ENCODE measurements at places on chromosomes 1 and 21.

- DNase-seq = no peak
Measured at GRCh38 chr1:20551945-20552727, at the start of gene FAM43B. FAM43B (plus strand) TSS chr1:20552573; CDS start chr1:20552974, 401 bp downstream.

DNA sequence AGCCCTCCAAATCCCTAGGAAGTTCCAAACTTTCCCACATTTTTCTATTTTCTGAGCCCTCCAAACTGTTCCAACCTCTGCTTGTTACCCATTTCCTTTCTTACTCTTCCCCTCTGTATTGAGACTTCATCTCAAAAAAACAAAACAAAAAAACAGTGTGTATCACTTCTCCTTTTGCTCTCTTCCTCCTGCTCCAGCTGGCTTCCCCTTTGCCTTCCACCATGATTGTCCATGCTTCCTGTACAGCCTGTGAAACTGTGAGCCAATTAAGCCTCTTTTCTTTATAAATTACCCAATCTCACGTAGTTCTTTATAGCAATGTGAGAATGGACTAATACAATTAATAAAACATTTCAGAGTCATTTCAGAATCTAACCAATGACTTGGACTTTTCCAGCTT is 69.6 kb upstream of the KRTAP19-8 start:
- no peak for DNase-seq

- DNase-seq = no peak
Measured at GRCh38 chr1:2990376-2991115, 30.7 kb upstream of the ACTRT2 start.

GRCh38 chr1:150578272-150579109 is 919 bp downstream of the MCL1 start:
- peak; percentile 88 for DNase-seq

DNA sequence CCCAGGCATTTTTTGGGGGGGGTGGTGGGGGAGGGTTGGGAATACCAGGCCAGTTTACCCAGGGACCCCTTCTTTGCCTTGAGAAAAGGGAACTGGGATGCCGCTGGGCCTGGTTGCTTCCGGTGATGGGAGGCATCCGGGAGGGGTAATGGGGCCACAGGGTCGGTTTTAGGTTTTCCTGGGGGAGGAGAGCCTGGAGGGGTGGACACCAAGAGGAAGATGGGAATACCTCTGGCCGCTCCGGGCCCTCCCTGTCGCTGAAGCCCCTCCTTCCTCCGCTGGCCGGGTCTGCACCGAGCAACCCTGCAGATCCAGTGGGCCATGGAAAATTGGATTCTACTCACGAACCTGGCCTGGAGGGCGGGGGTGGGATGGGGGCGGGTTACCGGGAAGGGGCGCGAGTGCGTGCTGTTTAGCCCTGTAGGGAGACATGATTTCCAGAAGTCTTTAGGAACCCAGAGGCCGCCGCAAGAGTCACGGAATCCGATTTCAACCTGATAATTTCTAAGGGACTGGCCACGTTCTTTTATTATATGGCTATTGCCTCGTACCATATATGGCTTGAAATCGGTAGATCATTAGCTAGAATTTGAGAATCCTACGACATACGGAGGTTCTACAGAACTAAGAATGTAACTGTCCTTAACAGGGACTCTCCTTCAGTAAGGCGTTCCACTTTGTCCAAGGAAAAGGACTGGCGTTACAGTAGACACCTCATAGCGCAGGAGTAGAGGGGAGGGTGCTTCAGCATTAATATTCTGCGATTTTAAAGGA is 749 bp downstream of the AKIRIN1 start:
- DNase-seq = no peak

GRCh38 chr1:222653178-222653827 is 35.4 kb downstream of the MIA3 start:
- no peak for DNase-seq

GRCh38 chr21:28537371-28538079 is 455.2 kb downstream of the LTN1 start:
- no peak for DNase-seq

DNA sequence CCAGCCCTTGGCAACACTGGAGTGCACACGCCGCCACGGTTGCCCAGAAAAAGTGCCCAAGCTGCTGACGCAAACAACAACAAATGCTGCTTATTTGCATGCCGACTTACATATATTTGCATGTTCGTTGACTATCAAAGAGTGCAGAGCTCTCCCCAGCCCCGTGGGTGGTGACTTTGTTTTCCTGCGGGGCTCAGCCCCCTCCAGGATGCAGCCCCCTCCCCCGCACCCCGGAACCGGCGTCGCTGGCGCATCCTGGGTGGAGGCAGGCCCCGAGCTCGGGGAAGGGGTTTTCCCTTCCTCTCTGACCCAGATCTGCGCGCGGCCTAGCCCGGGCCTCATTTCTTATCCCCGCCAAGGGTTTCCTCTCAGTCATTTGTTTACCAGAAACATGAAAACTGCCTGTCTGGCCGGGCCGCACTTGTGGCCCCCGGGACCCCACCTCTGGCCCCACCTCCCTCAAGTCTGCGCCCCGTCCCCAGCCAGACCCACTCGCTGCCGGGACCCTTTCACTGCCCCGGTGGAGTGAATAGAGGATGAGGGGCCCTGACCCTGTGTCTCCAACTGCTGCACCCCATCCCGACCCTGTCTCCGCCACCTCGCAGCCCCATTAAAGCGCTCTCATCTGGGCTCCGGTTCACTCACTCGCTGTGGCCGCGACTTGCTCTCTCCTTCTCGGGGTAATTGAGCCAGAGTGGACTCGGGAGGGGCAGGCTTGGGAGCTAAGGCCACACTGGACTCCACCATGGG is 5.5 kb downstream of the TNFRSF25 start:
- no peak for DNase-seq

- DNase-seq = peak; percentile 20
Measured at GRCh38 chr1:202376247-202376646, 27.7 kb downstream of the PPP1R12B start.

GRCh38 chr1:105172788-105173187 is 1423.1 kb downstream of the AMY1C start:
- no peak for DNase-seq

DNA sequence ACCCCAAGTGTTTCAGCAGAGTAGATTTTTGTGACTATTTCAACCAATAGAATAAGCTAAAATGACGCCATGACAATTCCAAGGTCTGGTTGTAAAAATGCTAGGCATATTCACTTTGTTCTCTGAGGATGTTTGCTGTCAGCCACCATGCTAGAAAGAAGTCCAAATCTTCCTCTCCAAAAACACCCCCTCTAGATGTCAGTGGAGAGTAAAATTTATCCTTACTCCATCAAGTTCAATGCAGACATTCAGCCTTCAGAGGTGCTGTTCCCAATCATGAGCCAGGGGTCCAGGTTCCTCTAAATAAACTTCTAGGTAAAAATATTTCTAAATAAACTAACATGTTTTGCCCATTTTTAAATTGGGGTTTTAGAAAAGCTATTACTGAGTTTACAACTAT is 395.4 kb upstream of the ADAMTS5 start:
- no peak for DNase-seq

DNA sequence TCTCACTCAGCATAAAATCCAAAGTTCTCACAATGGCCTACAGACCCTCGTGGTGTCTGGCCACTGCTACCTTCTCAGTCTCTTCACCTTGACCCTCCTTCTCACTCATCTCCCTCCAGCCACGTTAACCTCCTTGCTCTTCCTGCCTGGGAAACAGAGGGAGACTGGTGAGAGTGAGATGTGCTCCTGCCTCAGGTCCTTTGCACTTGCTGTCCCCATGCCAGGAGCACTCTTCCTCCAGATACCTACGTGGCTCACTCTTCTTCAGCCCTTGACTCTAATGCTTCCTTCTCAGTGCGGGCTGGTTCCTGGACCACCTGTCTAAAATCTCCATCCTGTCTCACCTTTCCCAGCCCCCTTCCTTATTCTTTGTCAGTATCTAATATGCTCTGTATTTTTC is 24.7 kb downstream of the TRIM62 start:
- DNase-seq = no peak

- no peak for DNase-seq
Measured at GRCh38 chr1:209618756-209619420, 33.3 kb downstream of the LAMB3 start.

DNA sequence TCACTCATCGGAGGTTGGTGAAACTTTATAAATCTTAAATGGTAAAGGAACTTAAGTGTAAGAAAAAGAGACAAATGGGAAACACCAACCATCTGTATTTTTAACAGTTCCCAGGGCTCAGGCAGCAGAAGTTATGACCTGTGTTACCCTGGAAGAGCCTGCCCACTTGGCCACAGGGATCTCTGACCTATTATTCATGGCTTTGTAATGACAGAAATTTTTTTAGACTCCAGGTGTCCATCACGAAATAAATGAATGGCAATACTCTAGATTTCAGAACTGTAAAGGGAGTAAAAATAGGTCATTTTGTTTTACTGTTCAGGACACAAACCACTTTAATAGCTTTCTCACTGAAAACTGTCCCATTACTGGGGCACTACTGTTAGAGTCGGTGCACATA is 389.8 kb downstream of the VAV3 start:
- DNase-seq = no peak

GRCh38 chr21:32056791-32057190 is 184.0 kb downstream of the HUNK start:
- no peak for DNase-seq

- peak; percentile 35 for DNase-seq
Measured at GRCh38 chr1:215710036-215710898, 143.2 kb downstream of the KCTD3 start.

GRCh38 chr1:209265301-209265700 is 318.2 kb upstream of the CAMK1G start:
- DNase-seq = no peak

GRCh38 chr1:3277011-3277471 is 177.4 kb upstream of the ARHGEF16 start:
- no peak for DNase-seq

GRCh38 chr1:194734970-194735369 is 1548.6 kb upstream of the B3GALT2 start:
- DNase-seq = no peak

- no peak for DNase-seq
Measured at GRCh38 chr1:14585728-14586127, 12.8 kb upstream of the KAZN start.

DNA sequence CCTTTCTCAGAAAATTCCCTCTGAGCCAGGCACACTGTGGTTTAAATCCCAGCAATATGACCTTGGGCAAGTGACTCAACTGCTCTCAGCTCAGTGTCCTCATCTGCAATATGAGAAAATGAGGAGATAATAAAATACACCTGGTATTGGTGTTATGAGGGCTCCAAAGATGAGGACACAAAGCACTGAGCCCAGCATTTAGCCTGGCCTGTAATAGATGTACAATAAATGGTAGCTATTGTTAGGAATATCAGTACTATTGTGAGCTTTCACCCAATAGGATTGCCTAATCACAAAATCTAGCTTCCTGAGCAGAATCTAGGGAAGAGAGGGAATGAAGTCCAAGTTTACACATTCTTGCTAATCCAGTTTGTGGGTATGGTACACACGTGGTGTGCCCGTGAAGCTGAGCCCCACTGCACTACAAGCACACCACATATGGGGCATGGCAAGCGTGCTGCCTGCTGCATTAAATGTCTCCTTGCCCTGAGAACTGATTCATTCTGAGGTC is 24.3 kb upstream of the SLC30A1 start:
- no peak for DNase-seq

DNA sequence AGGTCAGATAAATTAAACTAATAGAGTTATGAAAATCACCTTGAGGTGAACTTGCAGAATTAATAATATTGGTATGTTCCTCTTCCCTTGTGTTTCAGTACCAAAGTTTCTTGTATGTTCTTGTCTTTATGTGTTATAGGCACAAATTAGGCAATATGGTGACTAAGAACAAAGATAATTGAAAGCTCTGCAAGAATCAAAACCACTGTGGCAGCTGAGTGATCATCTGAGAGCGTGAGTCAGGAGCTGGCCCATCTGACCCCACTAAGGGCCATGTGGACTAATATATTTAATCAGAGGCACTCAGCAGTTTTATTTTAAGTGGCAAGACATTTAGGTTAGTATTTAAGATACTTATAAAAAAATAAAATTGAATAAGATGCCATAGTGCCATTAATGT is 12.8 kb upstream of the CASQ2 start:
- DNase-seq = peak; percentile 61

DNA sequence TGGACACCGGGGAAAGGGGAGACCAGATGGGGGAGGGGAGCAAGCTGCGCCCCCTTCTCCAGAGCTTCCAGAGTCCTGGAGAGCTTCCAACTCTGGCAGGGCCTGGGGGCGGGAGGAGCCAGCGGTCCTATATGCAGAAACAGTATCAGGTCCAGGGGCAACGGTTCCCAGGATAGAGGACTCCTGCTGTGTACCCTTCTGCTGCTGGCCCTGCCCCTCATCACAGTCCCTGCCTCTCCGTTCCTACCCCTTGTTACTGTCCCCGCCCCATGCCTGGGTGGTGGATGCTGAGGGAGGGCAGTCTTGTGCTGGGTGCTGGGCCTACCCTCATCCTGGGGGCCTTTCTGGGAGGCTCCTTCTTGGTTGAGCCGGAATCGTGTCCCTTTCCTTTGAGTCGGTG is 19.2 kb upstream of the PEX10 start:
- DNase-seq = no peak

- no peak for DNase-seq
Measured at GRCh38 chr1:15525050-15526020, 1.3 kb upstream of the DNAJC16 start.

GRCh38 chr1:157597959-157598667 is at the start of gene FCRL4:
FCRL4 (minus strand) TSS chr1:157598085; CDS start chr1:157597944, 141 bp downstream.
- DNase-seq = no peak

- DNase-seq = peak; percentile 27
Measured at GRCh38 chr1:150061632-150062101, 5.9 kb upstream of the VPS45 start.

DNA sequence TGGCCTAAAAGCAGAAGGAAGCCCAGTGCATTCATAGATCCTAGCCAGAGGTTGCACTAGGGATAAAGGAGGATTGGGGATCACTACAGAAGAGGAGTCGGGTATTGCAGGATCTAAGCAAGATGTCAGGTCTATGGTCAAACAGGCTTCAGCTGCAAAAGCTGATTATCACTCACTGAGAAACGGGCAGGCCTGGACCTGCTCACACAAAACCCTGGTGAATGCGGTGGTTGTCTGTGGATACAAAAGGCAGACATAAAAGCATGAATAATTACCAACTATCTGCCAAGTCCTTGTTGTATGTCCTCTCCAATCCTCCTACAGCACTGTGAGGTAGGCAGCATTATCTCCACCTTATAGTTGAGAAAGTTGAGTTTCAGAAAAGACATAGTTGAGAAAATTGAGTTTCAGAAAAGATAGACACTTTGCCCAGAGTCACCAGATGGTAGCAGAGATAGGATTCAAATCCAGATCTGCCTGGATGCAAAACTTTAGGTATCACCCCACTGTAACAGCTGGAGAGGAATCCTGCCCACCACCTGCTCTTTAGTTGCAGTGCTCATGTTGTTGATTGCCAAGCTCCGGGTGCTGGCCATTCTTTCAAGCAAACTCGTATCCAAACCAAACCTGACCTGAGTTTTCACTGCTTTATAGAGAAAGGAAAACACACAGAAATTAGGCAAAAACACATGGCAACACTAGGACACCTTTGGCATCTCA is 49.6 kb upstream of the HOOK1 start:
- DNase-seq = no peak

GRCh38 chr1:27864264-27864895 is 8.0 kb upstream of the THEMIS2 start:
- DNase-seq = no peak

GRCh38 chr1:239786464-239786863 is 305.2 kb upstream of the FMN2 start:
- no peak for DNase-seq
